ENCODE measurements at places on chromosomes 3 and 15. TPM values are rescaled to one million over a fixed set of nuclear protein-coding genes. Genes with fewer than 3 reads are reported as not detected.

DNA sequence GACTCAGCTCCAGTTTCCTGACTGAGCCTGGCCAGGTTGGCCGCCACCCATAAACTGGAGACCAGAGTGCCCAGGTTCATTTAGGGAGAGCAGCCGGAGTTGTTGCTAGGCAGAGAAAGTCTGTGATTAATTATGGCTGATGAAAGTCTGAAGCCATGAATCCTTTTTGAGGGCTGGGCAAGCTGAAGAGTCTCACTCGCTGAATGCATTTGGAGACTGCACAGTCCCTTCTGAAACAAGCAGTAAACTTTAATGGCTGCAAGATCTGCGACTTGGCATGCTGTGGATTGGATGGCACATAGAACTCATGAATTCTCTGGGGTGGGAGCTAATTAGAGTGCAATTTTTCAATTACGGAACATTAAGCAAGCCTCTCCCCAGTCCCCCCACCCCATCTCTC is 282.1 kb downstream of the RPLP1 start:
- no peak for DNase-seq
- H3K4me3 ChIP-seq, result no peak overlapping the region
- no peak overlapping the region for H3K27ac ChIP-seq
- no peaks in the 10 kb centered on the region for H3K27me3 ChIP-seq

- H3K4me3 ChIP-seq, result no peak overlapping the region
- H3K27ac ChIP-seq, result no peak overlapping the region
- H3K36me3 ChIP-seq, result no peaks in the 10 kb centered on the region
- DNase-seq, result no peak
- H3K27me3 ChIP-seq, result no peaks in the 10 kb centered on the region
- no peaks in the 10 kb centered on the region for H3K4me1 ChIP-seq
Observed at GRCh38 chr15:34252545-34252944, 27.7 kb downstream of the EMC4 start.

DNA sequence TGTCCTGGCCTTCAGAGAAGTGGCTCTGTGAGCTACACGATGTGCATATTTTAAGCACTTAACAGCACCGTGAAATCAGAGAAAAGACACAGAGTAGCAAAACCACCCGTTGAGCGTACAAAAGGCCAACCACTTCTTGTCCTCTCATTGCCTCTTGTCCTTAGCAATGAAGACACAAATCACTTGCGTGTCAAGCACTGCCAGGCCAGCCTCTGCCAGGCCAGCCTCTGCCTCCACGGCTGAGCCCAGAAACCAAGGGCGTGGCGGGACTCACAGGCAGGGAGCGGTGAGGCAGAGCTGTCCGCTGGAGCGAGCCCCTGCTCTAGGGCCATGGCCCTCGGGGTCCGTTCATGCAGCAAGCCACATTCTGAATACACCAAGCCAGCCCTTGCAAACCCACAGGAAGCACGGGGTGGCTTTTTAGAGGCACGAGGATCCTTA is 4.0 kb downstream of the MUC4 start:
- H3K36me3 ChIP-seq, result no peaks in the 10 kb centered on the region
- H3K27ac ChIP-seq, result peak overlapping the region; percentile 27
- DNase-seq, result peak; percentile 79

Gene CCR1
- total RNA-seq, result 1.8 TPM

DNA sequence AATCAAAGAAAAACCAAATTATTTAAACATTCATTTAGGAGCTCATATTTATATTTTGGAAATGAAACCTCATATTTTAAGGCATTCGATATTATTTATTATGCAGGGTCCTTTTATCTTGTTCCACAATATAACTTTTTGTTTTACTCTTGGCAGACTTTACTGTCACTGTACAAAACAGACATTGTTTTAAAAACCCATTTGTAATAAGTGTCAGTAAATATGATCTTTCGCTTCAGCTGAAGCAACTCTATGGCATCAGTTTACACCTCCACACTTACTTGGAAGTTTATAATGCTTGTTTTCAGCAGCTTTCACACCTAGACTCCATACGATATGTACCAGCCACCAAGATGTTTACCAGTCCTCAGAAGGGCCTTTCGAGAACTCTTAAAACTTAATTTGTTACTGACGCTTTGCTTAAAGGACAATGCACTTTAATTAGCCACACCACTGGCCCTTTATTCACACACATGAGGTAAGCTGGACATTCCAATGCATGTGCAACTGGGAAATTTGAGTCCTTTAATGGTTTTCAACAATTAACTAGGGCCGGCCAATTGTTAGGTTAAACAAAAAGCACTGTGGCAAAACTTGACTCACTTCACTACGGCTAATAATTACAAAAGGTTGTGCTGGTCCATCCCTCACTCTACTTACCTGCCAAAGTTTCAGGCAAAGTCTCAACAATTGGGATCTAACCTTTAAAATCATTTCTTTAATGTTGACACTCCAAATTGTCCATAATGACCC is 16.7 kb downstream of the WWTR1 start:
- DNase-seq, result no peak
- peaks cover 36% of the 10 kb centered on the region for H3K4me1 ChIP-seq
- no peak overlapping the region for H3K27ac ChIP-seq
- no peaks in the 10 kb centered on the region for H3K27me3 ChIP-seq
- H3K4me3 ChIP-seq, result no peak overlapping the region
- no peaks in the 10 kb centered on the region for H3K36me3 ChIP-seq

GRCh38 chr3:122313281-122313680 is 11.8 kb upstream of the CSTA start:
- no peak overlapping the region for H3K27ac ChIP-seq
- no peaks in the 10 kb centered on the region for H3K4me1 ChIP-seq
- no peak for DNase-seq
- H3K27me3 ChIP-seq, result no peaks in the 10 kb centered on the region
- no peak overlapping the region for H3K4me3 ChIP-seq

Gene LRRC49
- total RNA-seq, result 35.4 TPM

DNA sequence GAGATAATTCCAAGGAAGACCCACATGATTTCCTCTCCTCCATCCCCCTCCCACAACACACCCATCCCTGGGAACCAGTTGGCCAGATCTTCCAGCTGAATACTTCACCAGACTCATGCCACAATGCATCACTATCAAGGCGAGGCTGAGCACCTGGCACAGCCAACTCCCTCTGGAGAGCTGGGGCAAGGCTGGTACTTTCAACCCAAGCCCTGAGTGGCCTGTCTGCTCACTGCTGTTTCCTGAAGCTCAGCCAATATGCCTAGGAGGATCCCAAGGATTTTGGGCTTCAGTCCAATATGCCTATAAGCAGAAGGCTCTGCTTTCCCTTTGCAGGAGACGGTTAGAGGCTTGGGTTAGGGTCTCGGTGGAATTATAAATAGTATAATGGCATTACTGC is 90.9 kb upstream of the NEO1 start:
- no peak for DNase-seq
- H3K27me3 ChIP-seq, result no peaks in the 10 kb centered on the region
- H3K4me3 ChIP-seq, result no peak overlapping the region
- H3K36me3 ChIP-seq, result no peaks in the 10 kb centered on the region
- H3K27ac ChIP-seq, result no peak overlapping the region

DNA sequence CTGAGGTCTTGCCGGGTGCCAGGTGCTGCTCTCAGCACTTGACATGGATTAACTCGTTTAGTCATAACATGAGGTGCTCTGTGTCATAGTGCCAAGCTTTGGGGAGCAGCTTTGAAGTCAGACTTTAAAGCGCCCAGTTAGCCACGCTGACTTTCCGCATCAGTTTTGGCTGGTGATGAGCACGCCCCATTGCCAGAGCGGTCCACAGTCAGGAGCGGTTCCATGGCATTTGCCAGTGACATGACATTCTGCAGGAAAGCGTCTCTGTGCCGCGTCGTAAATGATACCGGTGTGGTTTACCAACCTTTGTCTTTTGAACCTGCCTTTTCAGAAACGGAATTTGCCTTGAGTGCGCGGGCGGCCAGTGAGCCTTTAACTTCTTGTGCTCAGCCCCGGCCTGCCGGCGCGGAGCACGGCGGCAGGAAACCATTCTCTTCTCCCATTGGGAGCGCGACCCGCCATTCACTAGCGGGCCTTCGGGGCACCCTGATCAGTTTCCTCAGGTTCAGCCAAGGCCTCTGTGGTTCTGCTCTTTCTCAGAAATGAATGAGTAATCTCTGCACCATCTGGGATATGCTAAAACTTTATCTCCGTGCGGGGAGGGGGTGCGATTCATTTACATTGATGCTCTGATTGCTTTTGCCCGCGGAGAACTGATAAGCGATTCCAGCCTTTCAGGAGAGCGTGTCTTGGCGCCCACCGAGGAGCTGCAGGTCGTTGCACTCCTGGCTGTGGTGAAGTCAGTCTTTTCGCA is 1.7 kb upstream of the SLC2A2 start:
- H3K4me3 ChIP-seq, result peak overlapping the region; percentile 13
- no peaks in the 10 kb centered on the region for H3K4me1 ChIP-seq
- no peaks in the 10 kb centered on the region for H3K27me3 ChIP-seq

Gene UPK1B
- total RNA-seq, result 0.50 TPM

- no peaks in the 10 kb centered on the region for H3K4me1 ChIP-seq
- no peak overlapping the region for H3K27ac ChIP-seq
- no peak overlapping the region for H3K4me3 ChIP-seq
- H3K27me3 ChIP-seq, result no peaks in the 10 kb centered on the region
- H3K36me3 ChIP-seq, result no peaks in the 10 kb centered on the region
- no peak for DNase-seq
Observed at GRCh38 chr3:54831112-54831511, 96.7 kb downstream of the LRTM1 start.

DNA sequence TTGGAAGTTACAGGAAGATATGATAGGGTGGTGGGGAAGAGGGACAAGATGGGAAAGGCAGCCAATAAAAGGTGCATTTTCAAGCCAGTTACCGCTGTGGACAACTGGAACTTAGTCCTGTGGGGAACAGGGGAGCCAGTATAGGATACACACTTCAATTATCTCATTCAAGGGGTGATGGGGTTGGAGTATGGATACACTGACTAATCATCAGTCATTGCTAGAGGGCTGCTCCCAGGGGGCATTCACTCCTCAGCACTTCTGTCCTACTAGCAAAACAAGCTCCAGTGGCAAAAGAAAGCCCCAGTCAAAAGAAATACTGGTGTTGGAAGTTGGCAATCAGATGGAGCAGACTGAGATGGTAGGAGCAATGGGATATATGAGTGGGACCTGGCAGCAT is 183.4 kb upstream of the GADL1 start:
- H3K36me3 ChIP-seq, result no peaks in the 10 kb centered on the region
- no peaks in the 10 kb centered on the region for H3K27me3 ChIP-seq
- H3K27ac ChIP-seq, result no peak overlapping the region
- DNase-seq, result no peak
- H3K4me3 ChIP-seq, result no peak overlapping the region

Gene PLSCR2
- total RNA-seq, result 9.4 TPM

DNA sequence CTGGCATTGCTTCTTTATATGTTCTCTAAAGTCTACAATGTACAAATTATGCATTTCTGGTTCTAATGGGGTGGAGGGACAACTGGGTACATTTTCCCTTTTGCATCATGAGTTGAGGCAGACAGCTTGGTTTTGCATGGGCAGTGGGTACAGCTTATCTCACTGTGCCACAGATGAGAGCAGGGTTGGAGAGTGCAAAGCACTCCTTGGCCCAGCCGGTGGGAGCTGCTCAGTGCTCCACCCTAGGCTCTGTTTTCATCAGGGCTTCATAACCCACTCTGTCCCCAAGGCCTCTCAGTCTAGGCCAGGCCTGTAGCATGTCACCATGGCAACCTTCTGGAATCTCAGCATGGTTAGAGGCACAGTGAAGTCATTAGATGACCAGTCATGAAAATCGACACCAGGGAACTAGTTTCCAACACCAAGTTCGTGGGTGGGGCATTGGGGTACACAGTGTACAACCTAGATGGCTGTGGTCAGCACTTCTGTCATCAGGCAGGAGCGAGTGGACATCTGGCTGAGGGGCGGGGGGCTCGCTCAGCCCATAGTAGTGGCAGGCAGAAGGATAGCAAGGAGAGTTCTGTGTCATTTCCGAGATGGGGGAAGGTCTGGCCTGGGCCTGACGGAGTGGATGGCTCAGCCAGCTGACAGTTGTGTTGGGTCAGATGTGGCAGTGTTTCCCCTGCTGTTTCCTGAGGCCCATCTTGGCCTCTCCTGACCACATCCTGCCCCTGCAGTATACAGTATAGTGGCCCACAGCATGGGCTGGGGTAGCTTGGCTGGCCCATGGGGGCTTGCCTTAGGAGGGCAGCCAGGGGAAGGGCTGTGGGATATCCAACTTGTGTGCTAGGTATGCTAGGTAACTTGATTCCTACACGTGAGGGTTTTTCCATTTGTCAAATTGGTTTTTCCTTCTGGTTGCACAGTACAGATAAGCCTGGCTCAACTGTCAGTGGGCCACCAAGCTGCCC is 75.7 kb upstream of the PRR23C start:
- no peak for DNase-seq
- no peaks in the 10 kb centered on the region for H3K36me3 ChIP-seq
- no peak overlapping the region for H3K27ac ChIP-seq

- H3K27me3 ChIP-seq, result no peaks in the 10 kb centered on the region
- peaks cover 12% of the 10 kb centered on the region for H3K4me1 ChIP-seq
- H3K27ac ChIP-seq, result no peak overlapping the region
- no peaks in the 10 kb centered on the region for H3K36me3 ChIP-seq
Observed at GRCh38 chr15:63999177-63999576, 47.1 kb downstream of the DAPK2 start.

DNA sequence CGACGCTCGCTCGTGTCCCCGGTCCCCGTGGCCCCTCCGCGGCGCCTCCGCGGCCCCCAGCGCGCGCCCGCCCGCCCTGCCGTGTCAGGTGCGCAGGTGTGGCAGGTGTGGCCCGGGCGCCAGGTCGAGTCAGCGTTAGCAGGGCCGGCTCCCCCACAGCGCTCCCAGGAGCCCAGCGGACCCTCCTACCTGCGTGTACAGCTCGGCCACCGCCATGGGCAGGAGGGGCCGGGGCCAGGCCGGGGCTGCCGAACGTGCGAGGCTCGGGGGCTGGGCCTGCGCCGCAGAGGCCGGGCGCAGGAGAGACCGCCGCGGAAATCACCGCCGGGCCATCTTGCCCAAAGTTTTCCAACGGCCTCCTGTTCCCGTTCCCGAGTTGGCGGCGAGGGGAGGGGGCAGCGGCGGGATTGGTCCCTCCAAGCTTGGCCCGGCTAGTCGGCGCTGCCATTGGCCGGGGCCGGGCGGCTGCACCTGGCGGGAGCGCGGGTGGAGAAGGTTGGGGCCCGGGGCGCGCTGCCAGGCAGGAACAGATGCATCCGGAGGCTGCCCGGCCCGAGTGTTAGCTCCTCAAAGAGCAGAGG is at the start of gene MYO5C:
Gene MYO5C, minus strand, starts transcription at position 384 of the 581 bp plus-strand sequence. Its CDS starts 168 bp downstream, at position 216.
- H3K36me3 ChIP-seq, result no peaks in the 10 kb centered on the region
- peak within 1 kb of the TSS; percentile 68 for H3K27ac ChIP-seq
- H3K4me3 ChIP-seq, result peak within 1 kb of the TSS; percentile 67
- peaks cover 4% of the 10 kb centered on the region for H3K4me1 ChIP-seq
- DNase-seq, result peak; percentile 85
- no peaks in the 10 kb centered on the region for H3K27me3 ChIP-seq

Gene PRSS50
- 3.8 TPM for total RNA-seq

DNA sequence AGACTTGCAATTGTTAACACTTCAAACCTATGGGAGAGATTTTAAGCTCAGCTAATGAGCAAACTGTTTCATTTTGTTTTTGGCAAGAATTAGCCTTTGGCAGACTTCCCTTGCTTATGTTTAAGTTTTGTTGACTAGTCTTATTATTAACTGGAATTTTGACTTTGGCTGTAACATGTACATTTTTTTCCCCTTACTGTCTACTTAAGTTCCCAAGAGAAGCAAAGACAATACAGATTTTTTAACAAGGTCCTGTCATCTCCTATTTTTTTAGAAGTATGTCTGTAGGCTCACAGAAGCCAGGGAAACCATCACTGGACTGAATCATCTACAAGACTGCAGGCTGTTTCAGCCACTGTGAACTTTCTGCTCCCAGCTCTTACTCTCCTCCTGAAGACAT is 74.3 kb downstream of the DGKG start:
- H3K4me3 ChIP-seq, result no peak overlapping the region
- no peaks in the 10 kb centered on the region for H3K36me3 ChIP-seq
- H3K4me1 ChIP-seq, result no peaks in the 10 kb centered on the region

GRCh38 chr3:131972091-131972490 is 62.7 kb downstream of the CPNE4 start:
- H3K36me3 ChIP-seq, result no peaks in the 10 kb centered on the region
- DNase-seq, result no peak
- no peak overlapping the region for H3K27ac ChIP-seq
- no peaks in the 10 kb centered on the region for H3K27me3 ChIP-seq

Gene RTP1
- total RNA-seq, result 0.93 TPM

All from testis (tissue), 5 donors.